ENCODE measurements at places on chromosomes 6 and 20.

DNA sequence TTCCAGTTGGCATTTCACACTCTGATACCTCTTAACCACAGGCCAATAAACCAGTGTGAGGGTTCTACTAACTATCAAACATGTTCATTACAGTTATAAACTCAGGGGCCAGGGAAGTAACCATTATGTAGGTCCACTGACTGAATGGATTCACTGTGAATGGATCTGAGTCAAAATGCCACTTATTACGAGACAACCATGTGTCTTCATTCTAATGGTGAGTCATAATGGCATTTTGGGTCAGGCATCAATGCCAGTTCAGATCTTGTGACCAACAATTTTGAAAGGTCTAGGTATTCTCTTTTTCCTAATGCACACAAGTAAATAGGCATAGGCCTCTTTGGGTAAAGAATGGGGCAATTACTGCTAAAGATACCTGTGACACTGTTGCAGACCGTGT is 112.2 kb upstream of the HEY2 start:
- DNase-seq, result no peak

DNA sequence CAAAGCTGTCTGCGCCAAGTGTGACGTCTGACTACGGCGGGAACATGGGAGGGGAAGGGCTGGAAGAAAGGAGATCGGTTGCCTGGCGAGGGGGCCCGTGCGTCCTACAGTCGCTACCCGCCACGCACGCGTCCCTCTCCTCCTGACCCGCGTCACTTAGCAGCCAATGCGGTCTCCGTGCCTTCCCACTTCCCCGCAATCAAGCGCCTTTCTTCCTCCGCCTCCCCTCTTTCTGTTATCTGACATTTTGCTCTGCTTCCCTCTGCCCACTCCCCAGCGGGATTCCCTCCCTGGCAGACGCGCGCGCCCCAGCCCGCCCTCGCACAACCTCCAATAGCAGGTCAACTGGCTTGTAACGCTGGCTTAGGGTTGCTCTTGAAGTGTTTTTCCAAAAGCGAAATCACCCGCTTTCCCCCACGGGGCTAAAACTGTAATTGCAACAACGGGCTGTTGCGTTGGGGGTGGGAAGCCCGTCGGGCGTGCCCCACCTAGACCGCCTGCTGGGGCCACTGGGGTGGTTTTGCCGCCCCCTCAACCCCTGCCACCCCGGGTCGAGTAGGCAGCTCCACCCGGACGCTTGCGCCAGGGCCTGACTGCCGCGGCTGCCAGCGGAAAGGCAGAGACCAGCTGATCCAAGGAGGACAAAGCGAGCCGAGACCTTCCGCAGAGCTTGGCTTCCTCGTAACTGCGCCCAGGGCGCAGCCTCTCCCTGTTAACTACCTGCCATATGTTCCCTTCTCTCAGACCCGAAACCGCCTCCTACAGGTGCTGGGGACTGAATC is 6.2 kb upstream of the SOX4 start:
- peak; percentile 48 for DNase-seq

DNA sequence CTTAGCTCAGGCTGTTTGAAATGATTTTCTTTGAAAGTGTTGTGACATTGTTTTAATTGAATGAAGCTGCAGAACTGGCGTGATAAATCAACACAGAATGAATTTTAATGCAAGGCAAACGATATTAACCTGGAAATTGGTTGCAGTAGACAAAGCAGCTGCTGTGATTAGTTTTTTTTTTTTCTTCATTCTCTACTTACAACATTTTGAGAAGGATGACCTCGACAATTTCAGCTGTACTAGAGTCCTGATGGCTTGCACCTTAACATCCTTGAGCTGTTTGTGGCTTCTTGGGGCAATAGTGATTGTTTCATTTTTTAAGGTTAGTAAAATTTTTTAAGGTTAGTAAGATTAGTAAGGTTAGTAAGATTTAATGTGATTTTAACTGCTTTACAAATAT is 54.2 kb downstream of the QKI start:
- DNase-seq, result no peak

DNA sequence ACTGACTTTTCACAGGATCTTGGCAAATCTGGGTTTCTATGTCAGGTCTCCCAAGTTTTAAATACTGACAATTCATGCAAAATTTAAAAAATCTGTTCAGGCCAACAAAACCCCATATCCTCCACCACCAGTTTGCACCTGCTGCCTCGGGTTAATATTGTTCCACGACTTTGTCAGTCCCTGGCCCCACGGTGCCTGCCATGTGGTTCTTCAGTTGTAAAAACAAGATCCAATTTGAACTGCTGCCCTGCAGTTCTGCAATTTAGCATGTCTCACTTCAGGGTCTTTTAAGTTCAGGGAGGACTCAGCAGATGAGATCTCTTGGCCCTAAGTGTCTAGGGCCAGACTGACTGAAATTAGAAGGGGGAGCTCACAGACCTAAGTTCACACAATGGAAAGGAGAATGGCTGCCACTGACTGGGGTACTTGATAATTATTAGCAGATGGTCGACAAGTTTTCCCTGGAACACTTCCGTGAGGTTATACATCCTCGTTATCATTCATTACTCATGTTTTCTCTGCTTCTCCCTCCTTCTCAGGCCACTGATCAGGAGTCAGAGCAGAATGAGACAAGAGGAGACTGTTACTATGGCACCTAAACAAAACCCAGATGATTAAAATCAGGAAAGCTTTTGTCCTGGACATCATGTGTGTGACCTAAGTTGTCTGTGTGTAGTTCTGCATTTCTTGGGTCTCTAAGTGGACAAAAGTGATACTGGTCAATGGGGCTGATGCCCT is 223.6 kb downstream of the KIF16B start:
- DNase-seq, result no peak

DNA sequence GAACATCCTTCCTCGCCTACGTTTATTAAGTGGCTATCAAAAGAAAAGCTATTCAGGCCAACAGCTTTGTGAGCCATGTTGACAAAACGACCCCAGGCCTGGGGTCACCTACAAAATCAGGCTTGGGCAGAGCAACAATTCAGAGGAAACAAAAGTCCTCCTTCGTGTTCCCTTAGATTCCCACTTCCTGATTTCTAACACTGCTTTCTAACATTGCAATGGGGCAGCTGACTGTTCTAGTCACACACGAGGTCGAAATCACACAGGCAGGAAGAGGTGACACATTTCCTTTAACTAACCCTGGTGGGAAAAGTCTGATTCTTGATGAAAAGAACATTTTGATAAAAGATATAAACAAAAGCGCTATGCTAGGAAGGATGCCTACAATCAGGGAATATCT is 31.9 kb downstream of the WDR27 start:
- DNase-seq, result no peak

GRCh38 chr6:39225946-39226437 is 3.3 kb downstream of the KCNK5 start:
- DNase-seq, result no peak

DNA sequence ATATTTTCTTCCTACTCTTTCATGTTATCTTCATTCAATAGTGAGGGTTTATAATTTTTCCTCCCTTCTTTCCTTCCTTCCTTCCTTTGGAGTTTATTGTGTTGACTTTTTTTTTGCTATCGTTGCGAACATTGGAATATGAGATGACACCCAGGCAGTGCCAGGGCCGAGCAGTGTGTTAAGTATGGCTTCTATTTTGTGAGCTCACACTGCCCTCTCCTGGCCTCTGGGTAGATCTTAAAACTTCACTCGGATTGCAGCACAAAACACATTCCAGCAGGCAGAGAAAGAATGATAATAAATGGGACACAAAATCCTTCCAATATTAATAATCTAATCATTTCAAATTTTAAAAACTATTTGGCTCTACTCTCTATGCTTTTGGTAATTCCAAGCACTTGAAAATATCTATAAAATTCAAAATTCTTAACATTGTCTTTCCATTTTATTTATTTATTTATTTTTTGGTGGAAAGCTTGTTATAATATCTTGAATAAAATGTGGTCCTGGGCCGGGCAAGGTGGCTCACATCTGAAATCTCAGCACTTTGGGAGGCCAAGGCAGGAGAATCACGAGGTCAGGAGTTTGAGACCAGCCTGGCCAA is 147.4 kb upstream of the OLIG3 start:
- DNase-seq, result peak; percentile 85

GRCh38 chr20:35796571-35796970 is 24.8 kb downstream of the PHF20 start:
- DNase-seq, result no peak

- DNase-seq, result peak; percentile 35
Observed at GRCh38 chr20:48822879-48823385, 4.9 kb downstream of the PREX1 start.

- DNase-seq, result no peak
Observed at GRCh38 chr6:137089305-137089704, 44.5 kb upstream of the IL20RA start.

DNA sequence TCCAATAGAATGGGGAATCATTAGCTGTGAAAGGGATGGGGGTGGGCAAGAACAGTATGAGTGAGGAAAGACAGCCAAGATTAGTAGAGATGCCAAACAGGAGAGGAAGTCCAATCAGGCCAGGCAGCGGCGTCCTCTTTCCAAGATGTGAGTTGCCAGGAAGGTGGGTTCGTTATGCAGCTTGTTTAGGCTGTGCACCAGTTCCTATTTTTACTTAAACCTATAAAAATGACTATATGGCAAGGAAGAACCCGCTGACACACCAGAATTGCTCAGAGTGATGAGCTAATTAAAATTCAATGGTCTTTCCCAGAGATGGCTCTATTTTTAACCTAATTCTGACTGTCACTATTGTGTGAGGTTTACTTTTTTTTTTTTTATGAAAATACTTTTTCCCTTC is 88.2 kb downstream of the SLC22A23 start:
- DNase-seq, result no peak

GRCh38 chr20:37200926-37201826 is 21.8 kb upstream of the MROH8 start:
- no peak for DNase-seq

DNA sequence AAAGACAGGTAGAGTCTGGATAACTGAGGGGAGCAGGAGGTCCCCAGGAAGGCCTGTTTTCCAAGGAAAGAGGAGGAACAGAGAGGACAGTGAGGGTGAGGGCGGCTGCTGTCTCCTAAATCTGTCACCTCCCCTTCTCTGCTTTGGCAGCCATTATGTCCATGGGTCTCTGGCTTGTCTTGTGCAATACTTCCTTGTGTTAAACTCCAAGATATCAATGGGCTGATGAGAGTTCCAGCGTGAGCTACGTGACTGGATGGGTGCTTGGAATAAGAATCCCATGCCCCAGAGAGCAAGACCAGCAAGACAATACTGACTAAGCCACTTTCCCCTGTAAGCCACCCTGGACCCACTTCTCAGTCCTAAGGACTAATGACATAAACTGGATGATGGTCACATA is 26.3 kb upstream of the DNAAF9 start:
- DNase-seq, result no peak

DNA sequence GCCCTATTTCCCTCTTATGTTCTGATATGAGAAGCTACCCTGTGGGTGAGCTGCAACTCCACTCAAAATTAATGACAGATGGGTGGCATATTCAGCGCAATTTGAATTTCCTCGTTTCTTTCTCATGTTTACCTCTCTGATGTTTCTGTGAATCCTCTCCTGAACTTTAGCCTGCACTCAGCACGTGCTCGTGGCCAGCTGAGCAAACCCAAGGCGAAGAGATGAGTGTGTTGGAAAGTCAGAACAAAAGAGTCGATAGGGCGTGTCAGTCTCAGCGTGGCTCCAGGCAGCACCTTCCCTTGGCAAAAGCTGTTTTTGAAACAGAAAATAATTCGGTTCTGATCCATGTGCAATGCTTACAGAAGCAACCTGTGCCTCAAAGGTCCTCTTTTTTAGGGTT is 226.1 kb upstream of the GMDS start:
- no peak for DNase-seq

DNA sequence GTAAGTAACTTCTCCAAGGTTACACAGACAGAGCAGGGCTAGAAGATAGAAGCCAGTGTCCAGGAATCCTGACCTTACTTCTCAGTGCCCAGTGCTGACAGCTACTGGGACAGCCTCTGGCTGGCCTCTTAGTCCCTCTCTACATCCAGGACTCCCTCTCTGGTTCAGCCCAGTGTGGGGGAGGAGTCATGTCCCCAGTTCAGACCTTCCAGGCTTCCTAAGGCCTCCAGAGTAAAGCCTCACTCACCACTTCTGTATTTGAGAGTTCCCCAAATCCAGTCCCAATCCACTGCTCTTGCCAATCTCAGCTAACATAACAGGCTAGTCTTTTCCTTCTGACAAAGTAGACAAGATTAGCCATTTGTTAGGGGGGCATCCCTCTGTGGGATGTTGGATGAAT is 36.9 kb upstream of the EPB41L1 start:
- no peak for DNase-seq

GRCh38 chr6:44806656-44807055 is 419.1 kb downstream of the CDC5L start:
- DNase-seq, result no peak

GRCh38 chr6:168218785-168219566 is 100.6 kb downstream of the DACT2 start:
- no peak for DNase-seq

DNA sequence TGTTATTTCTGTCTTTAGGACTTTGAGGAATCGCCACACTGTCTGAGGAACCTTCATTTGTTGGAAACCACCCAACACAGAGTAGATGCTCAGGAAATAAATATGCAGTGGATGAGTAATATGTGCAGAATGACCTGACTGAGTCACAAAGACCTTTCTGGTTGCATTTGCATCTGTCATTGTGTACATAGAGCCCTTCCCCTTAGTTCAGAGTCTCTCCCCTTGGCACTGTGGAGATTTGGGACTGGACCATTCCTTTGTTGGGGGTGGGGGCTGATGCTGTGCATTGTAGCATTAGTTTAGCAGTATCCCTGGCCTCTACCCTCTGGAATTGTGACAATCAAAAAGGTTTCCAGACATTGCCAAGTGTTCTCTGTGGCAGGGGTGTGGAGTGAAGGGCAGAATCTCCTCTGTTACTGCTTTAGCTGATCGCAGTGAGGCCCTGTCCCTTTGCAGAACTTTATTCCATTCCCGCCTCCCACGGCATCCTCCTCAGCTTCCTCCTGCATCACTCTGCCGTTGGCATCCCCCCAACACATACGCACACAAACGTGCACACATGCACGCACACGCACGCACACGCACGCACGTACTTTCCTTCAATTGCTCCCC is 64.5 kb downstream of the EYA2 start:
- no peak for DNase-seq

- no peak for DNase-seq
Observed at GRCh38 chr6:30154709-30155519, 6.1 kb downstream of the TRIM10 start.

- DNase-seq, result no peak
Observed at GRCh38 chr20:20808016-20808415, 95.6 kb upstream of the RALGAPA2 start.

- no peak for DNase-seq
Observed at GRCh38 chr20:33656010-33656782, 5.9 kb upstream of the C20orf144 start.

DNA sequence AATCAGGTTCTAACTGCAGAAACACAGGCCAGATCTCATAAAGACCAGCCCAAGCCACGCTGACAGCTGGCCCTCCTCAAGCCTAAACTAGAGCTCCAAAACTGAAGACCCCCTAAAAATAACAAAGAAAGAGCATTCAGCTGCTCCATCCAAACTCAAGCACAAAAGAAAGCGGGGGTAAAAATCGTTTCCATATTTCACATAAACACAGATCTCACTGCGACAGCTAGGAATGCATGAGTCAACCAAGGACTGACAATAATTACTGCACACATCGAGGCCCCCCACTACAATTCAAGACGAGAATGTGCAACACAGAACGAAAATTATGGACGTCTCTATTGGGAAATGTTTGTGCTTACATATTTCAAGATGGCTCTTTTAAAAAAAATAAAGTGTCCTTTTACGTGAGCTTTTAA is 31.1 kb downstream of the CNKSR3 start:
- DNase-seq, result no peak

GRCh38 chr6:155710704-155711103 is 255.1 kb upstream of the NOX3 start:
- DNase-seq, result no peak
